Neuronal stem cell (in vitro differentiated cells): ENCODE measurements at places on chromosomes 12 and 14.

DNA sequence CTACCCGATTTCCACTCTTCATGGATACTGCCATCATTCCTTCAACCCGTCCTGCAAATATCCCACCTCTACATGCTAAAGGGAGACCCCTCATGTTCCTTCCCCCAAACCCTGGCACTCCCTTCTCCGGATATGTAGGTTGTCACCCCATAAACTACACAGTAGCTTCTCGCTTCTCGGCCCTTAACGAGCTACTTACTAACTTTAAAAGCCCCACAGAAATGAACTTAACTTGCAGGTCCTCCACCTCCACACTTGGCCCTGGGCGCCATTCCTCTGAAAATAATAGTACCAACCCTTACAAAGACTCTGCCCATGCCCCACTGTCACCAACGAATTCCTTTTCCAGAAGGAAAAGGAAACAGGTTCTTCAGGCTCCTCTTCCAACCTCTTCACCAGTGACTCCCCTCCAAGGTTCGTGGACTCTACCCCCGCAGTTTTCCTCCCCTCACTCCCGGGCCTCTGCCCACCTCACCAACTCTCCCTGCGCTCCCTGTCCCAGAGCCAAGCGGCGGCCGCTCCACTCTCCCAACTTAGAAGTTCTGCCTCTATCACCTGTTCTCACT lies 1.2 kb downstream of the SPPL3 start:
- H3K27ac ChIP-seq = no peak overlapping the region
- peak overlapping the region; percentile 100 for H3K4me3 ChIP-seq
- H3K4me1 ChIP-seq = peaks cover 3% of the 10 kb centered on the region

GRCh38 chr12:71158361-71158882 lies 623 bp upstream of the TSPAN8 start:
- H3K27me3 ChIP-seq = no peaks in the 10 kb centered on the region
- H3K27ac ChIP-seq = no peak overlapping the region
- no peak for DNase-seq
- peaks cover 2% of the 10 kb centered on the region for H3K4me1 ChIP-seq
- no peak overlapping the region for H3K4me3 ChIP-seq
- H3K36me3 ChIP-seq = no peaks in the 10 kb centered on the region

DNA sequence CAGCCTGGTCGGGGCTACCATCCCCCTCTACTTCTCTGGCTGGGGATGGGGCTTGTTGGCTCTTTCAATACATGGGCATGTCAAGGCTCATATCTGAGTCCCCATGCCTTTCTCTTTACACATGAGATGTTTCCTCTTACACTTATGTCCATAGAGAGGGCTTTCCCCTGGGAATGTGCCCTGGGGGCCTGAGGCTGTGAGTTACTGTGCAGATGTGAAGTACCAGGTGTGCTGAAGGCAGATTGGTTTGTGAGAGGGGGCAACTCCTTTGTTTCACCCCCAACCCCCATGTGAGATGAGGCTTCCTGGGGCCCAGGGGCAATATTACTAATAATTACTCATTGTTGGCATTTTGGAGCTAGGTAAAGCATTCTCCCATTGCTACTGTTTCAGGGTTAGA lies 32.8 kb downstream of the NRXN3 start:
- no peaks in the 10 kb centered on the region for H3K36me3 ChIP-seq
- no peak for DNase-seq
- no peaks in the 10 kb centered on the region for H3K4me1 ChIP-seq
- no peaks in the 10 kb centered on the region for H3K27me3 ChIP-seq
- no peak overlapping the region for H3K4me3 ChIP-seq

- no peaks in the 10 kb centered on the region for H3K36me3 ChIP-seq
- peak overlapping the region; percentile 47 for H3K4me3 ChIP-seq
- no peak overlapping the region for H3K27ac ChIP-seq
- no peak for DNase-seq
- no peaks in the 10 kb centered on the region for H3K27me3 ChIP-seq
- H3K4me1 ChIP-seq = peaks cover 2% of the 10 kb centered on the region
Measured at GRCh38 chr12:115710104-115710564, 567.4 kb downstream of the MED13L start.

GRCh38 chr12:124700810-124701592 lies 133.6 kb upstream of the NCOR2 start:
- H3K4me3 ChIP-seq = no peak overlapping the region
- H3K27ac ChIP-seq = no peak overlapping the region
- no peaks in the 10 kb centered on the region for H3K36me3 ChIP-seq
- H3K4me1 ChIP-seq = peaks cover 14% of the 10 kb centered on the region
- H3K27me3 ChIP-seq = no peaks in the 10 kb centered on the region
- DNase-seq = no peak

DNA sequence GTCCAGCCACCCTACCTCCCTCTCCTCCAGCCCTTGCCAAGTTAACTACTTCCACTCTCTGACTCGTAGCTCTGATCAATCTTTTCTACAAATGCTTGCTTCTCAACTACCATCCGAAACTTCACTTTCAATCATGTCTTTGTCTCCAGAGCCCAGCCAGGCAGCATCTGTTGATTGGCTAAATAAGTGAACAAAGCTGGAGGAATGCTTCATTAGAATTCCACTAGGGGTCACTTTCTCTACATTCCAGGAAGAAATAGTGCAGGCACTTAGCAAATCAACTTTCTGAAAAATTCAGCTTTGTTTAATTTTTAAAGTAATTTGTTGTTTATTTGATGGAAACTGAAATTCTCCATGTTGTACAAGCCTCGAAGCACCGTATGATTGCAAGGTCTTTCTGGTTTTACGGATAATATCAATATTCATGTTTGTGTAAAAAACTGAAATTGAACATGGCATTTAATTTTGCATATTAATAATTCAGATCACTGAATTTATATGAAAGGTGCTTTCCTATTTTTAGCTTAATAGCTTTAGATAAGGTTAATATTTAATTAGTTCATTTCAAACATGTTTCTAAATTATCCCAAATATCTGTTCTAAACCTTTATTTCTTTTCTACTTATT lies 32.4 kb upstream of the HELB start:
- H3K36me3 ChIP-seq = no peaks in the 10 kb centered on the region
- peaks cover 3% of the 10 kb centered on the region for H3K4me1 ChIP-seq
- DNase-seq = peak; percentile 38
- no peak overlapping the region for H3K27ac ChIP-seq
- H3K27me3 ChIP-seq = no peaks in the 10 kb centered on the region
- H3K4me3 ChIP-seq = no peak overlapping the region

GRCh38 chr12:3103806-3104205 lies 26.6 kb downstream of the TSPAN9 start:
- peaks cover 15% of the 10 kb centered on the region for H3K4me1 ChIP-seq
- DNase-seq = no peak
- H3K4me3 ChIP-seq = no peak overlapping the region
- no peak overlapping the region for H3K27ac ChIP-seq

DNA sequence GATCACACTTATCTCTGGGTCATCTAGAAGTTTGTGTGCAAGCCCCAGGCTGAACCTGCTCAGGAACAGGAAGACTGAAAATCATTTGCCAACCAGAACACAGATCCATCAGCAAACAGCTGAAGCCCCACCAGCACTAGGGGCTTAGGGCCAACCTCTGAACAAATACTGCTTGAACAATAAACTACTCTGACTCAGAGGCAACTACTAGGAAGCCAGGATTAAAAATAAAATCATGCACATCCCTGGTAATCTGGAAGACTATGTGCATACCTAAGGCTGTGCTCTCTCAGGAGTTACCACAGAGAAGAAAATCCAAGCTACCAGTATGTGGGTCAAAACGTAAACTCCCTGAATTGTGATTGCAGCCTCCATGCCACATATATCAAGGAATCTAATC lies 15.9 kb downstream of the GALNT8 start:
- no peak overlapping the region for H3K4me3 ChIP-seq
- H3K27ac ChIP-seq = no peak overlapping the region

DNA sequence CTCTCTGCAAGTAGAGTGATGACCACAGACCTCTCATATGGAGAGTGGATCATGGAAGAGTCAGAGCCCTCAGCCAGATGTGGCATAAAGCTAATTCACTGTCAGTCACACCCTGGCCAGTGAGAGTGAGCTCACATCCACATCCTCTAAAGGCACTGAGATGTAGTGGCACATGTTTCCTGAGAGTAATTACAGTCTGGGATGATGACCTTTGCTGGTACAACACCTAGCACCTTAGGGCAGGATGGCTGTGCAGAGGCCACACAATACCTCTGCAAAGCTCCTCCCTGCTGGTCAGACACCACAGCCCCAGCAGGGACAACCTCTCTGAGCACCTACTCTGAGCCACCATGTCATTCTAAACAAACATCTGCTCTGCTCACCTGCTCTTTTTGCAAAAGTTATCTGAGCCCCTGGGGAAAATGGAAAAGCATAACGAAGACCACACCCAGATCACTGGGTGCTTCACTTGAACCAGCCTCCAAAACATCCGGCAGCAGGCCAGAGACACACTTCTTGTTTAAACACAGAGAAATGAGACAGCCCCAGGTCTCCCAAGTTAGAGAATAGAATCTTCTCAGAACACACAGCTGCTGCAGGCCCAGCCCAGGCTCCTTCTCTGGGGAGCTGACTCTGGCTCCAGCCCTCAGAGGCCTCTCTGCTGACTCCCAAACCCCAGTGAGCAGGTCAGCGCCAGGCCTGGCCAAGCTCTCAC lies 30.3 kb downstream of the PITPNM2 start:
- H3K4me1 ChIP-seq = peaks cover 3% of the 10 kb centered on the region
- H3K27me3 ChIP-seq = no peaks in the 10 kb centered on the region
- H3K36me3 ChIP-seq = no peaks in the 10 kb centered on the region
- DNase-seq = no peak
- H3K4me3 ChIP-seq = no peak overlapping the region
- H3K27ac ChIP-seq = no peak overlapping the region

- H3K27ac ChIP-seq = no peak overlapping the region
- peaks cover 9% of the 10 kb centered on the region for H3K4me1 ChIP-seq
- DNase-seq = no peak
- H3K36me3 ChIP-seq = no peaks in the 10 kb centered on the region
- H3K4me3 ChIP-seq = no peak overlapping the region
- H3K27me3 ChIP-seq = no peaks in the 10 kb centered on the region
Measured at GRCh38 chr12:19003141-19003540, 126.4 kb upstream of the PLEKHA5 start.

- no peak for DNase-seq
- peaks cover 16% of the 10 kb centered on the region for H3K4me1 ChIP-seq
- H3K36me3 ChIP-seq = no peaks in the 10 kb centered on the region
- H3K4me3 ChIP-seq = no peak overlapping the region
- H3K27ac ChIP-seq = no peak overlapping the region
Measured at GRCh38 chr12:52123487-52124186, 44.1 kb downstream of the SMIM41 start.

GRCh38 chr12:77130193-77130592 lies 64.8 kb upstream of the E2F7 start:
- DNase-seq = no peak
- H3K36me3 ChIP-seq = no peaks in the 10 kb centered on the region
- no peak overlapping the region for H3K4me3 ChIP-seq
- no peak overlapping the region for H3K27ac ChIP-seq
- H3K27me3 ChIP-seq = no peaks in the 10 kb centered on the region

DNA sequence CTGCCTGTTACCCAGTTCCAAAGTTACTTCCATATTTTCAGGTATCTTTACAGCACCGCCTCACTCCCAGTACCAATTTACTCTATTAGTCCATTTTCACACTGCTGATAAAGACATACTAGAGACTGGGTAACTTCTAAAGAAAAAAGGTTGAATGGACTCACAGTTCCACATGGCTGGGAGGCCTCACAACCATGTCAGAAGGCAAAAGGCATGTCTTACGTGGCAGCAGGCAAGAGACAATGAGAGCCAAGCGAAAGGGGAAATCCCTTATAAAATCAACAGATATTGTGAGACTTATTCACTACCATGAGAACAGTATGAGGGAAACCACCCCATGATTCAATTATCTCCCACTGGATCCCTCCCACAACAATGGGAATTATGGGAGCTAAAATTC lies 9.8 kb downstream of the AREL1 start:
- no peaks in the 10 kb centered on the region for H3K27me3 ChIP-seq
- peaks cover 5% of the 10 kb centered on the region for H3K36me3 ChIP-seq
- no peak overlapping the region for H3K4me3 ChIP-seq
- no peak overlapping the region for H3K27ac ChIP-seq

GRCh38 chr12:23484238-23484637 lies 465.2 kb downstream of the SOX5 start:
- H3K27ac ChIP-seq = no peak overlapping the region
- no peak overlapping the region for H3K4me3 ChIP-seq
- H3K27me3 ChIP-seq = no peaks in the 10 kb centered on the region
- H3K36me3 ChIP-seq = no peaks in the 10 kb centered on the region
- no peak for DNase-seq
- H3K4me1 ChIP-seq = no peaks in the 10 kb centered on the region

DNA sequence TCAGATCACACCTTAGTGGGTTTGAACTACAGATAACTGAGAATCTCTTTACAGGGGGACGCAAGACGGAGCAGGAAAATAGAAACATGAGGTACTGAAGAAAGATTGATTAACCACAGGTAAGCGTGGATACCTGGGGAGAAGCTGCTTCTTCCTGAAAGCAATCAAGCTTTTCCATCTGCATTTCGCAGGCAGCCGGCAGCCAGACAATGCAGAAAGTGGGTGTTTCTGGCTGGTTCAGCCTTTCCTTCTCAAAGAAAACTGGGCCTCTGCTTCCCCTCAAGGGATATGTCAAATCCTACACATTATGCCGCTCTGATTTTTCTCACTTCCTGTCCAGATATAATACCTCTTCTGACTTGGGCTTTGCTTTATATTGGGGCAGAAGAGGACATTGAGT lies 39.1 kb upstream of the PPFIA2 start:
- no peaks in the 10 kb centered on the region for H3K36me3 ChIP-seq
- H3K4me1 ChIP-seq = peaks cover 9% of the 10 kb centered on the region
- no peak overlapping the region for H3K27ac ChIP-seq
- no peak overlapping the region for H3K4me3 ChIP-seq
- no peaks in the 10 kb centered on the region for H3K27me3 ChIP-seq

DNA sequence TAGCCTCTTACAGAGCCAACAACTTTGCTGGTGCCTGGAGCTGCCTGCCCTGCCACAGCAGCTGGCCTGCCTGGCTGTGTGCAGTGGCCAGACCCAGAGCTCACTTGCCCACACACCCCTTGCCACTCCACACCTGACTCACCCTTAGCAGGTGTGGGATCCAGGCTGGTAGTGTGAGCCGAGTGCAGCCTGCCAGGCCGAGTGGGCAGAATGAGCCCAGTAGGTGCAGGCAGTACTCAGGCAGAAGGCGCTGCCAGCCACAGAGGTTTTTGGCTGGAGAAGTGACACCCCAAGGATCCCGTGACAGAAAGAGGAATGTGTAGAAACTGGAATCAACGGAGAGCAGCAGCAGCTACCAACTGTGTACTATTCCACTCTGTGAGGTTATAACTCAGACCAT lies 29.8 kb upstream of the PYGL start:
- no peak for DNase-seq
- H3K27ac ChIP-seq = no peak overlapping the region
- H3K36me3 ChIP-seq = no peaks in the 10 kb centered on the region

DNA sequence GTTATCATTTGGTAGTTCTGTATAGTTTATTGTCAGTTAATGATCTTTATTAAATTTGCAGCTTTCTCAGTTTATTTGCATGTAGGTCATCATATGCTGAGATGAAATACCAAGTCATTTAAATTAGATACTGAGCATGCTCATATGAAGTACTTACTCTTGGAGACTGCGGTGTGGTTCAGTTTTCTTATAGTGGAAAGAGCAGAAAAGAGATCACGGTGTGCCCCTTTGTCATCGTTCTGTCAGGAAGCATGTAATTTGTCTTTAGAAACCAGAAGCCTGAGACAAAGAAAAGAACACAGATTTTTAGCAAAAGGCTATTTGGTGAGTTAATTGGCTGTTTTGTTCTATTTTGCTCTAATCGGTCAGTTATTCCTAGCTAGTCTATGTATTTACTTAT lies 75.6 kb downstream of the PLEKHA5 start:
- peaks cover 12% of the 10 kb centered on the region for H3K36me3 ChIP-seq
- no peaks in the 10 kb centered on the region for H3K27me3 ChIP-seq
- peak; percentile 38 for DNase-seq
- H3K4me3 ChIP-seq = no peak overlapping the region
- no peak overlapping the region for H3K27ac ChIP-seq
